ENCODE measurements at places on chromosomes 1 and 21. TPM values are rescaled to one million over a fixed set of nuclear protein-coding genes. Genes with fewer than 3 reads are reported as not detected.

HAPLN2 gene
- 1.2 TPM for total RNA-seq

RNF223 gene
- total RNA-seq: 0.40 TPM

RORC gene
- not detected for total RNA-seq

CASQ2 gene
- total RNA-seq: 0.24 TPM

ACOT11 gene
- 10.3 TPM for total RNA-seq

KANK4 gene
- 34.3 TPM for total RNA-seq

CELSR2 gene
- total RNA-seq: 25.0 TPM

TRPM2 gene
- total RNA-seq: 0.09 TPM

SLAMF7 gene
- total RNA-seq: not detected

COL9A2 gene
- 49.9 TPM for total RNA-seq

FHAD1 gene
- 1.0 TPM for total RNA-seq

MYOG gene
- not detected for total RNA-seq

RIPPLY3 gene
- 0.54 TPM for total RNA-seq

SVBP gene
- total RNA-seq: 48.1 TPM

TRIM67 gene
- total RNA-seq: 0.04 TPM

NTNG1 gene
- 0.73 TPM for total RNA-seq

PLEKHM2 gene
- total RNA-seq: 63.0 TPM

CELA2B gene
- not detected for total RNA-seq

MX1 gene
- total RNA-seq: 42.4 TPM

SH2D1B gene
- not detected for total RNA-seq

CFHR2 gene
- not detected for total RNA-seq

PLPPR4 gene
- total RNA-seq: 0.13 TPM

PRSS38 gene
- total RNA-seq: not detected

IL22RA1 gene
- 0.11 TPM for total RNA-seq

SLAMF8 gene
- total RNA-seq: not detected

MEX3A gene
- total RNA-seq: 112 TPM

TRAF3IP3 gene
- total RNA-seq: 1.1 TPM

GREM2 gene
- 0.09 TPM for total RNA-seq

HCRTR1 gene
- total RNA-seq: 0.98 TPM

DENND2C gene
- 2.3 TPM for total RNA-seq

RCAN3 gene
- 9.5 TPM for total RNA-seq

FCN3 gene
- 0.24 TPM for total RNA-seq

FCRL2 gene
- not detected for total RNA-seq

NEK2 gene
- total RNA-seq: 9.6 TPM

SLC1A7 gene
- not detected for total RNA-seq

ZDHHC18 gene
- 28.8 TPM for total RNA-seq

CNIH3 gene
- 9.2 TPM for total RNA-seq

KCNJ10 gene
- 0.14 TPM for total RNA-seq

ABL2 gene
- 22.7 TPM for total RNA-seq

GBP6 gene
- total RNA-seq: 0.13 TPM

UTS2 gene
- not detected for total RNA-seq

Data from mesothelial cell of epicardium (in vitro differentiated cells).